Liver (tissue), 10 donors: ENCODE measurements at places on chromosomes 12 and 14.

DNA sequence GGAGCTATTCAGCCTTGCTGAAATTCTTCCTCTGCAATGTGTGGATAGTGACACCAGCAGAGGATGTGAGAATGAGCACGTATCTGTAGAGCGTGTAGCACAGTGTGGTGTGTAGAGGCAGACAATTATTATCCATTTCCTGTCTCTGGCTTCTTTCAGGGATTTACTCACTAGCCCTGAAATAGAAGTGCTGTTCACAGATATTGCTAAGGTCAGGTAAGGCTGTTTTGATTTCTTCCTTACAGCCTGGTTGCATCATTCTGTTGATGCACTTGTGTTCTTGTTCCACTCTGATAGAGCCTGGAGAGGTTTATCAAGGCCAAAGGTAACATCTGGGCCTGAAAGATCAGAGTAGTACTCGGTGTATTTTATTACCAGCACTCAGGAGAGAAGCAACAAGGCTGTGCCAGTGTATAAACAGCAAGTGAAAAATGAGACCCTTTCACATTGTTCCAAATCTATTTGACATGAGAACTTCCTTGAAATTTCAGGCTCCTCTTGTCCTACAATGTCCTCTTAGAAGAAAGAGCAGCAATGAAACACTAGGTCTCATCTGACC is 16.7 kb downstream of the ARG2 start:
- DNase-seq, result no peak

DNA sequence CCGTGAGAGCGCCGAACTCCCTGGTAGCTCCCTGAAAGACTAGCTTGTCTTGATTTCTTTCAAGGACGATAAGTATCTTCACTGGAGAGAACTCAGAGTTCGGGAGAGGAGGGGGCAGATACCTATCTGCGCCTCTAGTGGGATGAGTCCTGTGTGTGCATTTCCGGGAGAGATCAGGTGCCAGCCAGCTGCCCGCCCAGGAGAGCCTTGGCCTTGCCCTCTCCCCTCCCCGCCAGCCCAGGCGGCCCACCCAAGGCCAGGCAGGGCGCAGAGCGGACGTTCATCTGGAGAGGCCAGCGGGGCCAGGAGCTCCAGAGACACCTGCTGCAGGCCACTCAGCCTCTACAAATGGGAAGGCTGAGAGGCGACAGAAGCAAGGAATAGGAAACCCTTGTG is 1.0 kb downstream of the CD9 start:
- DNase-seq, result no peak

DNA sequence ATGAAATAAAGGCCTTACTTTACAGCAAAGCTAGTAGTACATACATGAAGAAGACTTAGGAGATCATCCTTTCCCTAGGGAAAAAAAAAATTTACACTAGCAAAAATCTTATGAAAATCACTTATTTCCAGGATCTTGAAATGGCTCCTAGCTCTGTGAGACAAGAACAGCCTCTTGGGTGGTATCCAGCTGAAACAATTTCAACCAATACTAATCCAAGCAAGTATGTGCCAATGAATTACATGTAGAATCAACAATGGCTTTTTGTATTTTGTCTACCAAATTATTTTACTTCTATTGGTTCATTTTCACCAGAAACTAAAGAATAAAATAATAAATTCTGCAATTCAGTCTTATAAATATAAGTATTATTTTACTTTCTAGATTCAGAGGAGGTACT is 2.7 kb upstream of the SLCO1A2 start:
- no peak for DNase-seq

DNA sequence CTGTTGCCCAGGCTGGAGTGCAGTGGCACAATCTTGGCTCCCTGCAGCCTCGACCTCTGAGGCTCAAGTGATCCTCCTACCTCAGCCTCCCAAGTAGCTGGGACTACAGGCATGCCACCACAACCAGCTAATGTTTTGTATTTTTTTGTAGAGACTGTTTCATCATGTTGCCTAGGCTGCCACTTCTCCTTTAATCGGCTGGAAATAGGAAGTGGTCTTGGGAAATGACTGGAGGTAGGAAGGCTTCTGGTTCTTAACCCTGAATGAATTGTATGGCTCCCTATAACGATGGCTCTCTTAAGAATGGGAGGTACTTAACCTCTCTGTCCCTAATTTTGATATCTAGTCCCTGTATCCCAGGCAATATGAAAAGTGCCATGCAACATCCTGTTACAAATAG is 113.9 kb upstream of the USP15 start:
- DNase-seq, result no peak

GRCh38 chr14:22370084-22370847 is 218.8 kb downstream of the DAD1 start:
- DNase-seq, result no peak

- DNase-seq, result no peak
Measured at GRCh38 chr14:54173802-54174201, 217.2 kb upstream of the BMP4 start.

GRCh38 chr12:8572507-8572906 is 31.8 kb upstream of the CLEC4E start:
- DNase-seq, result no peak

DNA sequence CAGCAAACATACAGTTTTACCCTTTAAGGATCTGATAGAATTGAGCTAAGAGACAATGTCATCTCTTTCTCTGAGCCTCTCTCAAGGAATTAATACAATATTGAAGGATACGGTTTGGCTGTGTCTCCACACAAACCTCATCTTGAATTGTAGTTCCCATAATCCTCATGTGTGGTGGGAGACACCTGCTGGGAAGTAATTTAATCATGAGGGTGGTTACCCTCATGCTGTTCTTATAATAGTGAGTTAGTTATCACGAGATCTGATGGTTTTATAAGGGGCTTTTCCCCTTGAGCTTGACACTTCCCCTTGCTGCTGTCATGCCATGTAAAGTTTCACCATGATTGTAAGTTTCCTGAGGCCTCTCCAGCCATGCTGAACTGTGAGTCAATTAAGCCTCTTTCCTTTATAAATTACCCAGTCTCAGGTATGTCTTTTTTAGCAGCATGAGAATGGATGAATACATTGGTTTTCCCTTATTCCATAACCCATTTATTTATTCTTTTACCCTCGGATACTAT is 47.6 kb downstream of the TMEM30B start:
- DNase-seq, result no peak

GRCh38 chr14:42027271-42027670 is 420.6 kb downstream of the LRFN5 start:
- DNase-seq, result no peak

DNA sequence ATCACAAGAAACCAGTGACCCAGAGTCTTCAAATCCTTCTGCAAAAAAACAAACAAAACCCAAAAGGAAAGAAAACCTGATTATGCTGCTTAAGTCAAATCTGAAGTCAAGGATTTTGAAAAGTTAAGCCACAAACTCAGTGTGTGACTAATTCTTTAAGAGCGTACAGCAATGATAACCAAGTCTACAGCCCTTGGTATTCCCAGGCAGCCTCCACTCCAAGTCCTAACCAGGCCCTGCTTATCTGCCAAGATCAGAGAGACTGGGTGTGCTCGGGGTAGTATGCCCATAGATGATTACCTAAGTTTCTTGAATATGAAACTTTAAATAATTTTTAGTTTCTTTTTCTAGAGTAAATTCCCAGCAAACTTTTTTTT is 13.1 kb downstream of the PGAM5 start:
- no peak for DNase-seq
